ENCODE measurements at places on chromosomes 7 and 10. TPM values are rescaled to one million over a fixed set of nuclear protein-coding genes. Genes with fewer than 3 reads are reported as not detected.

Gene UCN3
- total RNA-seq, result 0.53 TPM

Gene SLC26A3
- not detected for total RNA-seq

GRCh38 chr7:150748376-150748775, 11.2 kb downstream of the GIMAP5 start:
- no peak for DNase-seq

DNA sequence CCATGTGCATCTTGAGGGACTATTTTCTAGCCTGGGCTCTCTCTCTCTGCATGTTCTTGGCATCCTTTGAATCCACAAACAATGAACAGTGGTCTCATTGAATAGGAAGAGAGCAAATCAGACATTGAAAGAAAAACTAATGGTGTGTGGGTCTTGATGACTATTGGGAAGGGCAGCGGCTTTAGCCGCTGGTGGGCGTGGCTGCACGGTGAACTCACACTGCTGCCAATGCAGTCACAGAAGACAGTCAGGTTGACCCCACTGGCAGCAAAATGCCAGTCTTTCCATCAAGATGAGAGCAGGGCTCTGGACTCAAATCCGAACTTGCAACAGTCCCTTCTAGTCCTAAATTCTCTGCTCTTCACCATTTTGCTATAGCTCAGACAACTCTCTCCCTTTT, 91.0 kb downstream of the ADARB2 start:
- DNase-seq, result no peak

DNA sequence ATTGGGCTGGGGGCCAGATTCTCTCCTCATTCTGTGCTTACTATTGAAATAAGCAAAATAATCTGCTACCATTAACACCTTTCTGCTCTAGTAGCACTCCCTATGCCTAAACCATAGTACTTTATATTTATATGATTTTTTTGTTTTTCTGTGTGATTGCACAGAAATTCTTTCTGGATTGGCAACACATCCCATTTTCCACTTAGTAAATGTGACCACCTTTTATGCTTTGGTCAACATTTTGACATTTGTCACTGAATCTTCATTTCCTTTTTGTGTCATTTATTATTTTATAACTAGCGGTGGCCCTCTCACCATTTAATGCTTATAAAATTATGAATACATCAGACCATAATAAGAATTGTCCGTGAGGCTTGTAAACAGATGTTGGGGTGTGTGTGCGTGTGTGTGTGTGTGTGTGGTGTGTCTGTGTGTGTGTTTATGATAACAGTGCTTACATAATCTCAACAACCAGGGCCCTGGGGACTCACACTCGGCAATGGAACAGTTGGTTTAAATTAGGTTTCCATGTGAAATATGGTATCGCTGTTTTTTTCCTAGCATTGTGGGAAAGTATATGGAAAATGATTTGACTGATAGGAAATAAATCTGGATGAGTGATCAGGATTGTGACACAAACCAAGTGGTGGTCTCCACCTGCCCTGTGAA, 138.9 kb downstream of the NOC3L start:
- no peak for DNase-seq

GRCh38 chr7:6172910-6173295, 99.5 kb downstream of the CYTH3 start:
- DNase-seq, result no peak

Gene IFIT3
- total RNA-seq, result 117 TPM

GRCh38 chr7:129906700-129907099, 46.1 kb downstream of the UBE2H start:
- no peak for DNase-seq

Gene AOC1
- total RNA-seq, result 1.7 TPM

DNA sequence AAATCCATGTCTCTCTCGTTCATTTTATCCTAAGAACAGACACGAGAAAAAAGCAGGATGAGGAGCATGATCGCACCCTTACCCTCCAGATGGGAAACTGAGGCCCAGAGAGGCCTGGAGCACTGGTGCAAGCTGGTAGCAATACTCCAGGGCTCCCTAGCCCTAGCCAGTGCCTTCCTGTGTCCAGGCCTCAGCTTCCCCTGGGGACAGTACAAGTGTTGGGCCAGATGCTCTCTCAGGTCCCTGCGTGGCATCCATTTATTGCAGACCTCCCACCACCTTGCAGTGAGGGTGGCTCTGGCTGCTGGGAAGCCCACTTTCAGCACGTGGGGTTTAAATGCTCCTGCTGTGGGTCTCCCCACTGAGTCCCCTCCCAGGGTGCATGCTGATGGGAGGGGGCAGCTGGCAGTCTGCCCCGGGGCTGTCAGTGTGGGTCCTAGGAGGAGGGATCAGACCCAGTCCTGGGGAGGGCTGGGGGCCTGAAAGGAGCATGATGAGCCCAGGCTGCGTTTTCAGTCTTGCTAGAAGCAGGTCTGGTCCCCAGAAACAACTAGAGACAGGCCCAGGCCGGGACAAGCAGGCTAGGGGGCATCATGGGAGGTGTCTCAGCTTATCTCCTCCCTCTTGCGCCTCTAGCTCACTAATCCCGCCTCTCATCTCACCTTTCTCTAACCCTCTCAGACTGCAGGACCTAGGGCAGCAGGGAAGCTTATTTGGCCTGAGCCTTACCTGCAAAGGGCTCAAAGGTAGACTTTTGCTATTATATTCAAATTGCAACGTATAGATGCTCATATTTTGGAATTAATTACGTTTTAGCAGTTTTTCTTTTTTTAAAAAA, 662 bp upstream of the PPIF start:
- DNase-seq, result no peak

- no peak for DNase-seq
Observed at GRCh38 chr10:38093816-38094157, 350 bp upstream of the ZNF37A start.

DNA sequence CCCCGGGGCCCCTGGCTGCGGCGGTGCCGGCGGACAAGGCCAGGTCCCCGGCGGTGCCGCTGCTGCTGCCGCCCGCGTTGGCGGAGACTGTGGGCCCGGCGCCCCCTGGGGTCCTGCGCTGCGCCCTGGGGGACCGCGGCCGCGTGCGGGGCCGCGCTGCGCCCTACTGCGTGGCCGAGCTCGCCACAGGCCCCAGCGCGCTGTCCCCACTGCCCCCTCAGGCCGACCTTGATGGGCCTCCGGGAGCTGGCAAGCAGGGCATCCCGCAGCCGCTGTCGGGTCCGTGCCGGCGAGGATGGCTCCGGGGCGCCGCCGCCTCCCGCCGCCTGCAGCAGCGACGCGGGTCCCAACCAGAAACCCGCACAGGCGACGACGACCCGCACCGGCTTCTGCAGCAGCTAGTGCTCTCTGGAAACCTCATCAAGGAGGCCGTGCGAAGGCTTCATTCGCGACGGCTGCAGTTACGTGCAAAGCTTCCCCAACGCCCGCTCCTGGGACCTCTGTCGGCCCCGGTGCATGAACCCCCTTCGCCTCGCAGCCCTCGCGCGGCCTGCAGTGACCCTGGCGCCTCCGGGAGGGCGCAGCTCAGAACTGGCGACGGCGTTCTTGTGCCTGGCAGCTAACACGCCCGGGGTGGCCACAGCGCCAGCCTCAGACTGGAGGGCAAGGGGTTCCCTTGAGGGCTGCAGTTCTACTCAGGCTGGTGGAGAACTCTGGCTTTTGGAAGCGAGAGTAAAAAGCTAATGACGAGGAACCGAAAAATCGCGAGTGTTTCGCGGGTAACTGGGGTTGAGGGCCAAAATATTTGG, 804 bp downstream of the FRAT1 start:
- peak; percentile 84 for DNase-seq

DNA sequence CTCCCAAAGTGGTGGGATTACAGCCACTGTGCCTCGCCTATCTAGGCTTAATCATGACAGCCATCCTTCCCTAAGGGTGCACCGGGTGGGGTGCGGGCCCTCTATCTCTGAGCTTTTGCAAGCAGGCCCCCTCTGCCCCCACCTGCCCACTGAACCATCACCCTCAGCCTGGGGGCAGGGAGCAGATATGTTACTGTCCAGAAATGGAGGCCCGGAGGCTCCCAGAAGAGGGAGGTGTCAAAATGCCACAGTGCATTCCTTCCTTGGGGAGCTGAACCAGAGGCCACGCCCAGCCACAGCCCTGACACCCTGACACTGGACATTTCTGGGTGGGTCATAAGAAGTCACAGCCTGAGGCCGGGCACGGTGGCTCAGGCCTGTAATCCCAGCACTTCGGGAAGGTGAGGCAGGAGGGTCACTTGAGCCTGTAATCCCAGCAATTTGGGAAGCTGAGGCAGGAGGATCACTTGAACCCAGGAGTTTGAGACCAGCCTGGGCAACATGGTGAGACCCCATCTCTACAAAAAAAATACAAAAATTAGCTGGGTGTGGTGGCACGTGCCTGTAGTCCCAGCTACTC, 129.8 kb upstream of the TNRC18 start:
- DNase-seq, result peak; percentile 67

DNA sequence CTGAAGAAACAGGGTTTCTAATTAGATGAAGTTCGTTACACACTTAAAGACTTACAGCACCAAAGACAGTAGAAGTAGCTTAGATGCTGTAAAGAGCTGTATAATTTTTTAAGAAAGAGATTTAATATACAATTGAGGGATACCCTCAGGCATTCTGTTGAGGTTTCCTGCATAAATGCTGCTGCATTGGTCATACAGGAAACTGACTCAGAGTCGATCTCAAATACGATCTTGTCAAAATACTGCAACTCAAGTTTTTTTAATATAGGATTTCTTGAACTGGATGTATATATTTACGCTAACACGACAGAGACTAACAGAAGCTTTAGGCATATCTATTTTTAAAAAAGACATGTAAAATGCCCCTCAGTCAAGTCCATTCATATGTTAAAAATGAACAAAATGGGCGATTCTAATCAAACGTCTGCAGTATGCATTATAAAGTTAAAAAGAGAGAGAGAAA, 2.4 kb upstream of the ARID5B start:
- no peak for DNase-seq

DNA sequence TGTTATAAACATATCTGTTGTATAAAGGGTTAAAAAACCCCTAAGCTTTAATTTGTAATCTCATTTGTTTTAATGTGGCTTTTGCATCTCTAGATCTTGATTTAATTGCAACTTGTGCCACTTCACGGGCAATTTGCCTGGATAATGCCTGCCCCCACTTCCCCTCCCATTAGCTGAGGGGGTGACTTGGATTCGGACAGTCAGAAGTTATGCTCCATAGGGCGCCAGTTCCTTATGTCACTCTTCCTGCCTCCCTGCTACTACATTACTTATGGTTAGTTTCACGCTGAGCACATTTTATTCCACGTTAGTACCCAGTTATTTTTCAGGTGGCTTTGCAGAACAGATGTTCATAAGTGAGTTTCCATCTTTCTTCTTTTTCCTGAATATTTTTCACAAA, 1015.2 kb upstream of the PHF14 start:
- no peak for DNase-seq

- DNase-seq, result no peak
Observed at GRCh38 chr7:13577566-13578145, 411.8 kb downstream of the ETV1 start.

- no peak for DNase-seq
Observed at GRCh38 chr10:49033939-49034338, 81.4 kb downstream of the VSTM4 start.

DNA sequence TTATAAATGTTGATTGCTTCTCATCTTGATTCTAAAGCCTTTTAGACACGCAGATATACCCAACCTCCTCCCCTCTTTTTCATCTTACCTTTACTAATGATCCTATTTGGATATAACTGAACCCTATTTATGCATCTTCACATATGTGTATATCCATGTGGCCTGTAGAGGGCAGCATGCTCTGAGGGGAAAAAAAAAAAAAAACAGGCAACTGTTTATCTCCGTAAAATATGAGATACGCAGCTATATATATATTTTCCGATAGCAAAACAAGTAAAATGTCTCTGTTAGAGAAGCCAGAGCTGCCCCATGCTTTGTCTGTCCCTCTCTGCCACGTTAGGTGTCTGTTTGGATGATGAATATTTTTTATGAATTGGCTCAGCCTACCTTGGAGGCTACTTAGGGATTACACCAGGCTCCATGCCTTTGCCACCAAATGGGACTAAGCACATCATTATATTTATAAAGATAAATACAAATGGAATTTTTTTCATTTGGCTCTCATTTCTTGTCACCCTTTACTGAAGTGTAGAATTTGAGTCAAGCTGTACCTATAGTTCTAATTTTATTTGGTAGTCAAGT, 174.8 kb upstream of the FZD1 start:
- DNase-seq, result no peak

- DNase-seq, result no peak
Observed at GRCh38 chr7:107594961-107595737, 15.1 kb downstream of the BCAP29 start.
